ENCODE measurements at places on chromosomes 13 and 19.
A peak's percentile ranks its signal among the peaks of the same experiment; 100 is the strongest.

GRCh38 chr13:110714797-110715394 is 1.4 kb downstream of the ING1 start:
- DNase-seq = peak; percentile 58

DNA sequence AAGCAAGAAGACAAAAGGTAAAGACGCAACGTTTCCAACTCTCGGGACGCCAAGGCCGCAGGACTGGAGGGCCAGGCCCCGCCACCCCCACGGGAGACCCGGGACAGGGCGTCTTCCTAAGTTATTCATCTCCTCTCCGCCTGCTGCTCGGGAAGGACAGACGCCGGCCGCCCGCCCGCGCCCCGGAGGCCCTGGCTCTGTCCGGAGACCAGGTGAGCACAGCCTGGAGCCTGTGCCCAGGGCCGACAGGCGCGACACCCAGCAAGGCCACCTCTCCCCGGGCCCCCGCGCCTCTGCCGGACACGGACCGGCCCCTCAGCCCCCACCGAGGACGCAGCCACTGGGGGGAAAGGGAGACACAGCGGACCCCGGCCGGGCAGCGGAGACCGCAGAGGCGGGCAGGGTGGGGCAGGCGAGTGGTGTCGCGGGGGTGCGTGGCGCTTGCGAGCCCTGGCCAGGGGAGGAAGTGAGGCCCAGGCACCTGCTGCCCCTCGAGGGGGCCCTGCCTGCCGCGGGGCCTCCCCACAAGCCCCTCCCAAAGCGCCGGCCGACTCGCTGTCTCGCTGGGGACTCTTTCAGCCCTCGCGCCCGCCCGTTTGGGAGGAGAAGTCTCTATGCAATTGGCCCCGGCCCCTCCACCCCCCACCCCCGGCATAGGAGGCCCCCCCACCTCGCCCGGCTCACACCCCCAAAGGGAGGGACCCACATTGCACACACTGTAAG is 17.2 kb downstream of the SMIM24 start:
- DNase-seq = no peak

GRCh38 chr13:32639502-32640105 is 53.4 kb downstream of the PDS5B start:
- DNase-seq = peak; percentile 48

GRCh38 chr13:93151277-93151676 is 75.3 kb upstream of the GPC6 start:
- DNase-seq = no peak
